ENCODE measurements at places on chromosomes 12 and 14.

- no peak for DNase-seq
These were observed 2.1 kb upstream of the KRT1 start for GRCh38 chr12:52682381-52682660.

DNA sequence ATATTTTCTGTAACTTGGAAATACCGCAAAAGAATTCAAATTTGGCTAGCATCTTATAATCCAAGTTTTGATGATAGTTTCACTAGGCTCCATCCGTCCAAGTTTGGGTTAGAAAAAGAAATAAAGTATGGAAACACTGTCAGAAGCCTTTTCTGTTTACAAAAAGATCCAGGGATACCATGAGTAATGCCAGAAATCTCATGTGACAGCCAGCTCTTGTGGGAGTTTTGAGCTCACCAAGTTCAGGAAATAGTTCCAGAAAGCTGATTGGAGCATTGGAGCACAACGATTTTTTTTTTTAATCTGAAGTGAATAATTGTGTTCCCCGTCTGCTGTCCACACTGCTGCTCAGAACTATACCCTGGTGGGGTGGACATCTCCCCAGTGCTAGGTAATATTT lies 229.7 kb upstream of the NPAS3 start:
- no peak for DNase-seq

- DNase-seq = peak; percentile 17
These were observed 1.4 kb upstream of the HSP90AA1 start for GRCh38 chr14:102088012-102088792.

DNA sequence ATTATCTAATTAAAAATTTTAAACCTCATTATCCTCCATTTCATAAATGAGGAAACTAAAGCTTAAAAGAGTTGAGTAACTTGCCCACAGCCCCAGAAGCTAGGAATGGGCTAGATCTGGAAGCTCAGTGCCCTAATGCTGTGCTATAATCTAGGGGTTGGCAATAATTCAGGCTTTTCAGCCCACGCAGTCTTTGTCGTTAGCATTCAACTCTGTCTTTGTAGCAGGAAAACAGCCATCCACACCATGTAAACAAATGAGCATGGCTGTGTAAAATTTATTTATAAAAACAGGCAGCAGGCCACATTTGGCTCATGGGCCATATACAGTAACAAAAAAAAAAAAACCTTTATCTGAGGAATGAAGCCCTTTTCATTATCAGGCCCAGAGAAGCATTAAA lies 92.4 kb upstream of the OVCH1 start:
- no peak for DNase-seq

All from stimulated activated CD8-positive, alpha-beta memory T cell treated with anti-CD3 and anti-CD28 coated beads, Interleukin-4, amount 100 ng/mL, for 1 hour (primary cell).